ENCODE measurements at places on chromosomes 1 and 21.

- no peak for DNase-seq
Observed at GRCh38 chr1:26862781-26863684, at the start of gene SFN. Gene SFN, plus strand, starts transcription at chr1:26863149. Its CDS starts 64 bp downstream, at chr1:26863213.

GRCh38 chr1:156689035-156689952, 12.1 kb upstream of the NES start:
- no peak for DNase-seq

DNA sequence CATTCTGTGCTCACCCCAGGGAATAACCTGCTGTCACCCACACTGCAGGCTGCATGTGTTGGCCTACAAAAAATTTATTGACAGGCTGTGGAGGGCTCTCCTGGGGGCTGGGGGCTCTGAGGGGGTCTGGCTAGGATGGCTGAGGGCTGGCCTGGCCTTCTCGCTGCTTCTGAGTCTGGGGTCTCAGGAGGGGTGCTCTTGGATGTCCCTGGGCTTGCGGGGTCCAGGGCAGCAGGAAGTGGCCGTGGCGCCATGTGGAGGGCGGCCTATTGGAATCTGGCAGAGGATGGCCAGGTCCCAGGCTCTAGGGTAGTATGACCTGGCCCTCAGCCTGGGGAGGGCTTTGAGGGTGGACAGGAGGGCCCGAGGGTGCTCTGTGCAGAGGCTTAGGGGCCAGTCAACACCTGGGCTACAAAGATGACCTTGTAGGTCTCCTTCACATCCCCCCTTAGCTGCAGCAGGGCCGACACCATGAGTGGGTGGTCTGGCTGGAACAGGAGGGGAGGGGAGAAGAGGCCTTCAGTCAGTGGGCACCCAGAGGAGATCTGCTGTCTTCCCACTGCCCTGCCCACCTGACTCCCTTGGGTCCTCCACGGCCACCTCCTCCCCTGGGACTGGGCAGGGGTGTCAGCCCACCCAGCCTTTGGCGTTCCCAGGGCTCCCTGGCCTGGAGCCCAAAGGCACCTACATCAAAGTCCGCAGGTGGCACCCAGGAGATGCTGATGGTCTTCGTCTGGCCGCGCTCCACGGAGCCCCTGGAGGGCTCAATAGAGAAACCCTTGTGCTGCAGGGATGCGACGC, 3.0 kb upstream of the TMEM52 start:
- no peak for DNase-seq

DNA sequence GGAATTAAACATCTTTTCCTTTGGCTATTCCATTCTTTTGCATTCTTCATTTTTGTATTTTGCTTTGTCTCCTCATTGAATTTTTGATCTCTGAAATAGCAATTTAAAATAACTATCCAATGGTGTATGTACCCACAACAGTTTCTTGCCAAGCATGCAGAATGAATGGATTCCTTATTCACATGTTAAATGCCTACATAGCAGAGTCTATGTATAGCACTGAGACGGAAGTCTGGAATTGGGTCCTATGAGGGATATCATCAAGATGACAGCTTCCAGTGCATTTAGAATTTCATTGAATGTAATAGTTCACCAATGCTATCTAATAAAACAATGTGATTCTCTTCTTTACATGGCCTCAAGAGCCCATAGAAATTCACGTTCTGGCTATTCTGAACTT, 97.5 kb downstream of the MRPS6 start:
- DNase-seq = no peak

- DNase-seq = no peak
Observed at GRCh38 chr1:180533266-180533987, 25.3 kb upstream of the OVAAL start.

- DNase-seq = no peak
Observed at GRCh38 chr1:54163051-54163450, 10.3 kb upstream of the CDCP2 start.

DNA sequence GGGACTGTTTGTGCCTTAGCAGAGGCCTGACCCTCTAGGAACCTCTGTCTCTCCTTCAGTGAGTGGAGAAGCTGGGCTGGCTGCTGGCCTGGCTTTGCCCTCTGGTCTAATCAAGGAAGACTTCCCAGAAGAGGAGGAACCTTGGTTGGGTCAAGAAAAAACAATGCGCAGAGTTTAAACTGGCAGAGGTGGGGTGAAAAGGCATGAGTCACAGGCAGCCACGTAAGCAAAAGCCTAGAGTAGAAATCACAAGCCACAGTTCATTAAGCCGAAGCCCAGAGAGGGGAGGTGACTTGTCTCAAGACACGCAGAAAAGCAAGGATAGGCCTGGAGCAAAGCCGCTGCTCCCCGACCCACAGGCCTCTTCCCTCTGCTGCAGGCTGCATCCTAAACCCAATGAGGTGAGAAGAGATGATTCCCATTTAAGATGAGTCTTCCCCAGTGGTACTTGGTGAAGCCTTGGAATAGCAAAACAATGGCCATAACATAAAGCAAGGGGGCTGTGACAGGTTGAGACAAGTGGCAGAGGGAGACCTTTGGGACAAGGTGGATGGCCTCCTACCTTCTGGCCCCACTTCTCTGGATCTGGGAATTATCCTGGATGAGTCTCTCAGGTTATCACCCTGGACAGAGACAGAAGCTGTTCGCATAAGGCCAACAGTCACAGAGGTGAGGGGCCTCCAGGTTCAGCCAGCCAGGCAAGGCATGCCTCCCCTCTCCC, 7.7 kb downstream of the PDZK1IP1 start:
- no peak for DNase-seq

DNA sequence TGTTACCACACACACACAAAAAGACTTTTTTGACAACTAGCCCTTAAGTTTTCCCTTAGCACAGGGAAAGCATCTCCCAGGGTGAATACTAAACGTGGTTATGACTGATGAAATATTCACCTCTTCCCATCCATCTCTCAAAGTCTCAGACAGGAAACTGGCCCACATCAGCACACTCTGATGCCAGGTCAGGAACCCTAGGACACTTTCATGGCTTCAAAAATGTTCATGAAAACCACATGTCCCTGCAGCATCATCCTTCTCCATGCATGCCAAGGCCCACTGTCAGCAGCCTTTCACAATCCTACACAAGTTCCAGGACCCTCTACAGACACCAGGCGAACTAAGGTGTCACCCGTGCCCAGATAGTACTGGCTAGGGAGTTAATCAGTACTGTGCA, 68.7 kb downstream of the DNTTIP2 start:
- DNase-seq = no peak

DNA sequence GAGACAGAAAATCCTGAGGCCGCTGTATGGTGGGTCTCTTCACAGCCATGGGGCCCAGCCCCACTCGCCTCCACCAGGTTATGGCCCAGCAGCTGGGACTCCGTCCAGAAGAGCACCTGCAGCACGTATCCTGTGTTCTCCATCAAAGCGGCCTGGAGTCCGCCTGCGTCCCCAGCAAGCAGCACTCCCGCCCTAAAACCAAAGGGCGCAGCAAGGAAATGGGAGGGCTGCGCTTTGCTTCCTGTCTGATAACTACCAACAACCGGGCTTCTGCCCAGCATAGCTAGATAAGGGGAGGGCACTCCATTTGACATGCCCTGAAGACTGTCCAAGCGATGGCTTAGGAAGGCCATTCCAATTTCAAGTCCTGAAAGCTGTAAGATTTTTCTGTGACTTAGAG, 119.9 kb downstream of the KCNJ15 start:
- no peak for DNase-seq

DNA sequence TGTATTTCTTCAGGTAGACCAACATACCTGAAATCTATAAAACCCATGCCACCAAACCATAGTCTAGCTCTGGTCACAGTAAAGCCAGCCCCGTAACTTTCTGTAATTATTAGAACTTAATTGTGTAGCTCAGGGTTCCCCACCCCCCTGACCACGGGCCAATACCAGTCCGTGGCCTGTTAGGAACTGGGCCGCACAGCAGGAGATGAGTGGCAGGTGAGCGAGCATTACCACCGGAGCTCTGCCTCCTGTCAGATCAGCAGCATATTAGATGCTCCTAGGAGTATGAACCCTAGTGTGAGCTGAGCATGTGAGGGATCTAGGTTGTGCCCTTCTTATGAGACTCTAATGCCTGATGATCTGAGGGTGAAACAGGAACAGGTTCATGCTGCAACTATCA, 14.6 kb downstream of the TENT5C start:
- DNase-seq = no peak

DNA sequence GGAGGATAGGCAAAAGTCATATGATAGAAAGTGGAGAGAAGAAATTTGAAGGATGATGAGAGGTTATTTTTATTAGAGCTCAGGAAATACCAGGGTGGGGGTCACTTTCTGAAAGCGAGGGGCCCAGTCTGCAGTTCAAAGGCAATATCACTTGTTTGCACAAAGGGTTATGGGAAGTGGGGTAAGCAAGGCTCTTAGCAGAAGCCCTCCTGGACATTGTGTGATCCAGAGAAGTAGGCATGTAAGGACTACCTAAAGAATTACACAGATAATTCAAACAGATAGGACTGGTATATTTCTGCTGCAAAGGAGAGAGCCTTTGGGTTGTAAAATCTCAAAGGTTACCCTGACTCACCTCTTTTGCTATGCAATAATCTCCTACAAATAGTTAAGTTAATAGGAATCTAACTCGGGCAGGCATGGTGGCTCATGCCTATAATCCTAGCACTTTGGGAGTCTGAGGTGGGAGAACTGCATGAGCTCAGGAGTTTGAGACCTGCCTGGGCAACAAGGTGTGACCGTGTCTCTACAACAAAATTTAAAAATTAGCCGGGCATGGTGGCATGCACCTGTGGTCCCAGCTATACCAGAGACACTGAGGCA, 25.2 kb upstream of the PRRC2C start:
- no peak for DNase-seq

DNA sequence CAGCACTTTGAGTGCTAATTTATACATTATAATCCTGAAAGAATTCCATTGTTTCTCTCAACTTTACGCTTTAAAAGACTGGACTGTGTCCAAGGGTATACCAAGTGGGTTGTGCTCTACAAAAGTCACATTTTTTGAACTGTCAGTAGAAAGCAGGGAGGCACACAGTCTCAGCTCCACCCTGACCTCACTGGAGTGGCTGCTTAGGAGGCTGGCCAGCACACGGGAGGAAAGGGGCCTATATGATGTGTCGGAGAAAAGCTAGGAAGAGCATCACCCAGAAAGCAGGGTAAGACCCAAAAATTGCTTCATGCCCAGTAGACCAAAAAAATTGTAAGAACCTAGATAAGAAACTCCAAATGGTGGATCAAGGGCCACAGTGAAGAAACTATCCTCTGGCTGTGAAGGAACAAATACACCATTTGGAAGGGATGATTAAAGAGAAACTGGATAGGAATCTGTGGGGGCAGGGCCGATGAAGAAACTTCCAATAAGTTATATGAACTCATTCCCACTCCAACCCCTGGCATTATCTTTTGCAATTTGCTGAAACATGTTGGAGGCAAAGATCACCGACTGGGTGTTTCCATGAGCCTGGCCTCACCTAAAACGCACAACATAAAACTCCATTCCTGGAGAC, 1.9 kb downstream of the S100A10 start:
- no peak for DNase-seq

GRCh38 chr1:19037659-19038058, 81.2 kb upstream of the IFFO2 start:
- no peak for DNase-seq

GRCh38 chr1:16181887-16182719, 26.2 kb upstream of the EPHA2 start:
- no peak for DNase-seq

DNA sequence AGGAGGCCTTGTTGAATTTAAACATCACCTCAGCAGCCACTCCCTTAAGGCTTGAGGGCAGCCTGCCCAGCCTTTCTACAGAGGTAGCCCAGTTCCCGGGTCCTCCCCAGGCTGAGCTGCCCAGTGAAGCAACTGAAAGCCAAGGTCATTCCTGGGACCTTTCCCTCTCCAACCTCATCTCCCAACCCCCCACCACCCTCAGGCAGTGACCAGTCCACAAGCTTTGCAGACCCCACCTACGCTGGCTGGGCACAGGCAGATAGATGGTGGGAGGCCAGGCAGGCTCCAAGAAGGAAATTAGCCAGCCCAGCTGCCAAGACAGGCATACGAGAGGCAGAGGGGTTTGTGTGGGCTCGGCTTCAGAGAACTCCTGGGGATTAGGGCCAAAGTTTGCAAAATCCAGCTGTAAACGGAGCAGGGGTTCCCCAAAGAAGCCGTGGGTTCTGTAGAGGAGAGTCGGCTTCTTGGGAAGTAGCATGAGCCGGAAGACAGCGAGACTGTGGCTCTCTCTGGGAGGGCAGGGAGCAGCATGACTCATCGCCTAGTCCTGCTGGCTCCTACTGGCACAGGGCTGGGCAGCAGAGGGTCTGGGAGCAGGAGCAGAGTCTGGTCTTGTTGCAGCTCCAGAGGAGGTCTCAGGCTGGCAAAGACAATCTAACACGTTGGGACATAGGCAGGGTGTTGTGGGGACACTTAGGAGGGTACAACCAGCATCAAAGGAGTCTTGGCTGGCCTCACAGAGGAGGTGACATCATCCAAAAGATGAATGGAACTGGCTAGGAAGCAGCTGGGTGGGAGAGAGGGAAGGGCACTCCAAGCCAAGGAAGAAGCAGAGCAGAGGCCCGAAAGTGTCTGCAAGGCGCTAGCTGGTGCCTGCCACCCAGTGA, 2.8 kb upstream of the ZC3H12A start:
- peak; percentile 25 for DNase-seq

DNA sequence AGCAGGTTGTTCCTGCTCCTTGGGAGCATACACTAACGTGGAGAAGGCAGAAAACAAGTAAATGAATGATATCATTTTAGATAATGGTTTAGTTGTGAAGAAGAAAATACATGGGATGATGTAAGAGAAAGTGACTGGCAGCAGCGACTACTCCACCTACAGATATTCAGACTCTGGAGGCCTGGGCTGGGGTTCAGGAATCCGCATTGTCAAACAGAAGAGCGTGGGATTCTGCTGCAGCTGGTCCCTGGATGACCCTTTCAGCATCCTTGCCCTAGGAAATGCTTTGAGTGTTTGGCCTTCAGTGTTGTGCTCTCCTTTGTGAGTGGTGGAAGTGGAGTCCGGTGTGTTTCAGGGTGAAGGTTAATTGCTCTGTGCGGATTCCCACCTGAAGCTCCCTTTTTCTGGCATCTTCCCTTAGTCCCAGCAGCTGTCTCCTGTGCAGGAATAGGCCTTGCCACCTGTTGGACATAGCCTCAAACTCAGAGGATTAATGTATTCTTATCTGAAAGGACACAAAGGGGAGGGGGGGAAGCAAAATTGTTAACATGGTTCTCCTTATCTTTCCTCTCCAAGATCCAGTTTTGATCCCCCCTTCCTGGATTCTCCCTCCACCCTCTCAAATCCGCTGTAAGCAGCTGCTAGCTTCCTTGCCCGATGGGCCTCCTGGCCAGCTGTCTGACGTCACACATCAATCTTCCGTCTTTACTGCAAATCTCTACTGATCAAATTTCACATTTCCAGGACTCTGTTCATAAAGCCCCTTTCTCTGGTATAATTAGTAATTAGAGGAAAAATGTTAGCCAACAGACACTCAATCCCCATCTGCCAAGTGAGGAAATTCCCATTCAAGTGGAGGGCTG, 68.3 kb upstream of the SPAG17 start:
- no peak for DNase-seq

DNA sequence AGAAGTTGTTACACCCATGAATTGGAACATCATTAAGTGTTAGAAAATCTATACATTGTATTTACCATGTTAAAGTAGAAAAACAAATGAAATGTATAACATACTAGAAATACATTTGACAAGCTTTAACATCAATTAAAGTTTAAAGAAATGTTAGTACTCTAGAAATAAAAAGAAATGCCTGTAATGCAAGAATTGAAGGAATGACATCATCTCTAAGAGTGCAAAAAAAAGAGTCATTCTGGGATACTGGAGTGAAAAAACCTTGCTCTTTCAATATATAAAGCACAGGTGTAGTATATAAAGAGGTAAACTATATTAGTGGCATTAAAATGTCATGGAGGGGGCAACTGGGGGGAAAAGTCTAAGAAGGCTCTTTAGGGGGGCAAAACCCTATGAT, 210.8 kb upstream of the PLD5 start:
- no peak for DNase-seq

Measured in cerebellar nuclear complex (tissue), 1 donor.